Common myeloid progenitor, CD34-positive (primary cell): ENCODE measurements at places on chromosomes 3 and 15.

- no peak for DNase-seq
Observed at GRCh38 chr15:64599716-64600115, 139.3 kb downstream of the ZNF609 start.

DNA sequence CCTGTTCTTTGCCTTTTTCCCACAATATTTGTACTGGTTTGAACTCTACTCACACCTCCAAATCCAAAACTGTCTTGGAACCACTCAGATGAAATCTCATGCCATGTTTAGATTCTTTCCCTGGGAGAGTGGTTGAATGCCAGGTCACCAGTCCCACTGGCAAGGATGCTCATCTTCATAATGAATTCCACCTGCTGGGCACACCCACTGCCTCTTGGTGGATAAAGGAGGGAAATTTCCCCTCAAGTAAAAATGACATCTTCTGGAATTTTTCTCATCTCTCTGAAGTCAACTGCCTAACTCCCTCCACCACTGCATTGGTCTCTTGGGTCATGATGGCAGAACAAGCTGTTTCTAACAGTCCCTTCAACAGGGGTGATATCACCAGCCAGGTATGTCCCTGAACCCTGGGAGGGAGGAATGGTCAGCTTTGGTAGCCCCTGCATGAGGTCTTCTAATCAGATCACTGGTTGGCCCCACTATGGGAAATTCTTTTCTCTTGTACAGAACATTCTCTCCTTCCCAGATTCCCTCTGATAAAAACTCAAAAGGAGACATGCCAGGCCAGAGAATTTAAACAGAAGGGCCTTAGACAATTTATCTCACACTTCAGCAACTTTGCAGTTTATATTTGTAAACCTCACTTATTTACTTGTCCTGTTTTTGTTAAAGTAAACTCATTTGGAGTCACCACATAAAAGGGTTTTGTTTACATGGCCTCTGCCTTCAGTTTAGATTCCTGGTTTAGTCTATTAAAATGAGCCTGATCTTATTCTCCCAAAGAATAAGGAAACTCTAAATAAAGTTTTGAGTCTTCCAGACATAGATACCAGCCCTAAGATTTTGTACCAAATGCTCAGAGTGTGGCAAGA is 143.4 kb downstream of the WNT5A start:
- no peak for DNase-seq

DNA sequence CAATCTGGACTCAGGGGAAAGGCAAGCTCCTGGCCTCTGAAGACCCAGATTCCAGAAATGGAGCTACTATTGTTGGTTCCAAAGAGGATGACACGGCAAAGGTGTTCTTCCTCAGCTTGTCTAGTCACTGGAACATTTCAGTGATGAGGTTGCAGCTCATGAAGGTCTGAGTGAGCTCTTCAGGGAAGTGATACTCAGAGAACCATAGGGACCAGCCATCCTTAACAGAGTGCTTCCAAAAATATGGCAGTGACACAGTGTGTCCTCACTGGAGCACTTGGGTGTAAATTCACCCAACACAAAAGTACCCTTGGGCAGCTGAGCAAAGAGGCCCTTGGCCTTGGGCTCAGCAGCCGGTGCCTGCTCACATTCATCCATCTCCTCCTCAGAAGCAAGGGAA is 46.3 kb downstream of the SPTSSB start:
- no peak for DNase-seq

DNA sequence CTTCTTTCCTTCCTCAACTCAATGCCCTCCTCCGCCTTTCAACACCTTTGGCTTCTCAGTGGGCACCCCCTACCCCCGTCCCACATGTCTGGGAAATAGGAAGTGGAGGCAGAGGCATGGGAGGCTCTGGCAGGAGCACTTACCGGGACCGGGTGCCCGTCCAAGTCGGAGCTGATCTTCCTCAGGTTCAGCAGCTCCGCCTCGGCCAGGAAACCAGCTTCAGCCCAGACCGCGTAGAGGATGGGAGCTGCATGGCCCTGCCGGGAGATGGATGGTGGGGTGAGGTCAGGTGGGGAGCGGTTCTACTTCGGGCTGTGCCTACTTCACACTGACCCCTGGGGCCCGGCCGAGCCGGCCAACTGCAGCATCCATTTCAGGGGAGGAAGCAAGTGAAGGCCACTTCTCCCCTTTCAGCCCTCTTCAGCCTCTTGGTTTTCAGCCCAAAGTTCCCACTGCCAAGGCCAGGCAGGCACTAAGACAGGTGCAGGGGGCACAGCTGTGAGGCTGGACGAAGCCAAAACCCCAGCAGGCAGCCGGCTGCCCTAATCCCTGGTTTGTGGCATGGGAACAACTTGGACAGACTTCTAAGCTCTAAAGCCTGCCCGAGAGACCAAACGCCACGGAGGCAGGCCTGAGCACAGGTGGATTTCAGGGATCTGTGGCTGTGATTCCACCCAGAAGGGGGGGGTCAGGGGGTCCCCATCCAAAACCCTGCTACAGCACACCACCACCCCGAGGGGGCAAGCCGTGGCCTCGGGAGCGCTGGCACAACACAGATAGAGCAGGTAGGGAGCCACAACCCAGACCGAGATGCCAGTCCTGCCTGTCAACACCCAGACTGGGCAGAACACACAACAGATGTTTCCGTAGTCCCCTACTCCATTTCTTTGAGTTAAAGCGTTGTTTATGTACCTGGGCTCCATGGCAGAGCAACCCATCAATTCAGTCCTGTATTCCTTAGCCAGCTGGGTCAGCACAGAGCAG is 14.5 kb downstream of the TKT start:
- no peak for DNase-seq

DNA sequence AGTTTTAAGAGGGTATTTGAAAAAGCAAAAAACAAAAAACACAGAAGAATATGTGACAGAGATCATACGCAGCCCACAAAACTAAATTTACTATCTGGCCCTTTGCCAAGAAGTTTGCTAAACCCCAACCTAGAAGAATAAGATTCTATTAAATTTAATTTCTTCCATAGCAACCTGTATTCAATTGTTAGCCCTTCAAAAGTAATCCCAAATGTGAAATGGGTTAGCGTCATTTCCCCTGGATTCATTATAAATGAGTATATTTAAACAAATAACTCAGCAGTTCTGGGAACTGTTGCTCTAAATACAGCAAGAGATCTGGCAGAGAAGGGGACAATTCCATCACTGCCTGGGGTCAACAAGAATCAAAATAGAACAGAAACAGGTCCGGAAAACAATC is 56.8 kb downstream of the CERS3 start:
- DNase-seq, result no peak

GRCh38 chr3:18964640-18965039 is 183.7 kb upstream of the KCNH8 start:
- DNase-seq, result no peak

GRCh38 chr3:8882171-8882593 is 81.1 kb downstream of the RAD18 start:
- DNase-seq, result no peak

GRCh38 chr15:39736412-39737195 is 46.0 kb downstream of the FSIP1 start:
- no peak for DNase-seq
